RCC 7860 (cell line): ENCODE measurements at places on chromosomes 3 and 15.

DNA sequence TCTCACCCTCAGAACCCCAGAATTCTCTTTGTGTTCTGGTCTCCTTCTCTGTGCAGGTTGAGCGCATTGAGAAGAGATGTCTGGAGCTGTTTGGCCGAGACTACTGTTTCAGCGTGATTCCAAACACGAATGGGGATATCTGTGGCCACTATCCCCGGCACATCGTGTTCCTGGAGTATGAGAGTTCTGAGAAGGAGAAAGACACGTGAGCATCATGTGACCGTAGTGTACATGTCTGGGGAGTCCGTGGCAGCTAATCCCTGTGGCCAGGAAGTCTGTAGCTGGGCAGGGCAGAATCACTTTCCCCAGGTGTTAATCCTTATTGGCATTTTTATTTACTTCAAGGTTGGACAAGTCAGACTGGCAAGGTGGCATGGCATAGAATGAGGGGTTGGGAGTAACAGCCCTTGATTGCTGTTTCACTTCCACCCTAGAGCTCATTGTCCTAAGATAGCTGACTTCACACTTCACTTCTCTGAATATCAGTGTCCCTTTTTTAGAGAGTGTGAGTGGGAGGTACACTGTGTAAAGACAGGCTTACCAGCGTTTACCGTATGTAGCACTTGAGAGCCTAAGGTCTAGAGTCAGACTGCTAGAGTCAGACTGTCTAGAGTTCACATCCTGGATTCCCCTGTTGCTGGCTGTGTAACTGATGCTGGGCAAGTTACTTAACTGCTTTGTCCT is 4.4 kb downstream of the MTMR14 start:
- no peak for DNase-seq

GRCh38 chr3:76206346-76206745 is 421.0 kb upstream of the ZNF717 start:
- no peak for DNase-seq

DNA sequence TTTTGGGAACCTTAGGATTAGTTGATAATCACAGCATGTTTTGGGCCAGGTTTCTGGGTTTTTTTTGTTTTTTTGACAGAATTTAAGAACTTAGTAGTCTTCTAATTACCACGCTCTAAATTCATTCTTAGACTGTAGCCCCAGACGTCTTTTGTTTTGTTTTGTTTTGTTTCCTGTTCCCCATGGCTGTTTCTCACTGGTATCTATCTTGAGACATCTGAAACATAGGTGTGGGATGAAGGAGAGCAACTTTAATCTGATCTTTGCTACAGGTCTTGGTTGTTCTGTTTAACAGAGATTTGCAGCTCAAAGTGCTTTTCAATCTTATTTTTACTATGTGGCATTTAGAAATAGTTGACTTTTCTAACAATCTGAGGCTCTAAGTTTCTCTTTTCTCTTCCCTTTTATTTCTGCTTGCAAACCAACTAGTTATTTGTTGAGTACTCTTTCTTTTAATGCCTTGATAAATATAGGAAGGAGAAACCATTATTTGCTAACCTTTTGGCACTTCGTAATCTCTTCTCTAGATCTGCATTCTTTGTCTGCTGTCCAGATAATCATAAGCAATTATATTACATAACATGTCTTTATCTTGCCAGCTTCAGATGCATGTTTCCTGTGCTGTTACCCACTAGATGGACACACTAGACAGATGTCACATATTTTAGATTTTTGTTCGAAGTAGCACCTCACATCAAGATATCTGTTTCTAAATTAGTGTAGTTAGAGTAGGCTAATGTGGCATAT is 40.9 kb downstream of the FBXL2 start:
- no peak for DNase-seq

- no peak for DNase-seq
Measured at GRCh38 chr15:45862034-45862433, 227.2 kb downstream of the SQOR start.

GRCh38 chr3:45884368-45885201 is 1.8 kb upstream of the CCR9 start:
- no peak for DNase-seq

DNA sequence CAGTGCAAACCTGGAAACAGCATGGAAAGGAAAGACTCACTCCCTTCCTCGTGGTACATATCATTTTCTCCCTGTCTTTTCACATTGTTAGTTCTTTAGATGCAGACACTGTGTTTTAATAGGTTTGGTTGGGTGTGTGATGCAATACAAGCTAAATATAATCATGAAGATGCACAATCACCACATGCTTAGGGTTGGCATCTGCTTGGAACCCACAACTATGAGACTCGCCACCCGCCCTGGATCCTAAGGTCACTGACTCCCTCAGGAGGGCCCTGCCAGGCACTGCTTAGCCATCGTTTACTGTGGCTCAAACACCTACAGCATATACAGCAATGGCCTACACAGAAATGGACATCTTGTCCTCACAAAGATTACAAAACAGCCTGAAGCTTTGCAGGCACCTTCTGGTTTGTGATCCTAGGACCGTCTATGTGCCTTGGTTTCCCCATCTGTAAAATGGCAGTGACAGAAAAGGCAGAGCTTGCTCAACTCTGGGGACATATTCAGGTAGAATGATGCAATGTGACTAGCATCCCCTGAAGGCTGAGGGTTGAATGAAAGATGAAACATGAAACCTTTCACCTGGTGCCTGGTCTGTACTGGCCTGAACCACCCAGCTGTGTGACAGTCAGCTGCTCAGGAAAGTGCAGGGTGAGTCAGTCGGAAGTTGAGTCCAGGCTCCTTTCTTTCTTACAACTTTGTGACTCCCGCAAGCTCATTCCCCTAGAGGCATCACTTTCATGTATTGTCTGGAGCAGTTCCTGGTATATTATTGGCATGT is 123.6 kb upstream of the PFN2 start:
- no peak for DNase-seq

- no peak for DNase-seq
Measured at GRCh38 chr3:114794894-114795630, 352.0 kb downstream of the ZBTB20 start.

DNA sequence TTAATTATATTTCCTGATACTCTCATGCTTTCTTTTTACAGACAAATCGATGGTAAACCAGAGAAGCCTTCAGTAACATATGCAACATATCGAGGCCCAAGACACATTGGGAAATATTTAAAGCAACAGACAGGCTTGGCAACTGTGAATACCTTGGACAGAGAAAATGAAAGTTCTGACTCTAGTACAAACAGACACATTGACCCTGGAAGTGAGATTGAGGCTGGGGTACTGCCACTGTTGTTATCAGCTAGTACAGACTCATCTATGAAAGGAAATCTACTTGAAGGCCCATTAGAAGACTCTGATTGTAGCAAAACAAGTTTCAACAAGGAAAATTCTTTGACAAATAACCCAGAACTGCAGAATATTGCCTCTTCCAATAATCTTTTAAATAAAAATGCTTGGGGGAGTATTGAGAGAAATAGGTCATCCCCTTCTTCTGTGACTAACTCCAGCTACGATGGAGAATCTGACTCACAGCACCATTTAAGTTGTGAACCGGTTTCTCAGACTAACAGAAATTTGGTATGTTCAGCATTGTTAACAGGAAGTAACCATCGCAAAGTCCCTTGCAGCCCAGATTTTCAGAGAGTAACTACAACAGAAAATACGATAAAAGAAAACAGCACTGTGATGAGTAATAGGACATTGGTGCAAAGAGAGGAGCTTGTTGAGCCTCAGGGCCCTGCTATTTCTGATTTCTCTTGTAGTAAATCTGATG is 50.2 kb downstream of the CRYBG3 start:
- peak; percentile 93 for DNase-seq

DNA sequence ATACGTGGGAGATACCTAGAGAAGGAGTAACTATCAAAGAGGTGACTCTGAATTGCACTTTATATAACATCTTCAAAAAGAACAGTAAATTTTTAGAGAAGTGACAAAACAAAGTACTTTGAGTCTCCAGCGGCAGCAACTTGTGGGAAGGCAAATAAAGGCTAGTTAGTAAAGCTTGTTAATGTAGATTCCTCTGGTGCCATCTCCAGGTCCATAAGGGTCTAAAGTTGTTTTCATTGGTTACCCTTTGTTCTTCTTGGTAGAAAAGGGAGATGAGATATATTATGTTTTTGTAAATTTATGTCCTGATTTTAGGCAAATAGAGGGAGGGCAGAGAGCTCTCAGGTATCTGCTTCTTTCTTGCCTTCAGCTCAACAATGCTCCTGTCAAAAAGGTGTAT is 161.6 kb downstream of the MYRIP start:
- DNase-seq, result no peak

DNA sequence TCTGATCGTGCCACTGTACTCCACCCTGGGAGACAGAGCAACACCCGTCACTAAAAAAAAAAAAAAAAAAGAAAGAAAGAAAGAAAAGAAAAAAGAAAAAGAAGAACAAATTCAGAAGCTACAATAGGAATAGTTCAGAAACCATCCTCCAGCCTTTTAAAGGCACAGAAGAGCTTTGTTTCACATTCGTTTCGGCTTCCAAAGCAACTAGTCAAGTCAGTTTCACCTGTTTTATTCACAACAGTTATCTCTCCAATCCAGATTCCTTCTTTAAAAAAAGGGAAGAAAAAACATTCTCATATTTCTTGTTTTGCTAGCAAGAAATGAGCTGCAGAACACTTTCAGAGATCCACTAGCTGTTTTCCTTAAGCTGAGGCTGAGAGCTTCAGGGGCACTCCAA is 767.7 kb upstream of the CFAP20DC start:
- no peak for DNase-seq

DNA sequence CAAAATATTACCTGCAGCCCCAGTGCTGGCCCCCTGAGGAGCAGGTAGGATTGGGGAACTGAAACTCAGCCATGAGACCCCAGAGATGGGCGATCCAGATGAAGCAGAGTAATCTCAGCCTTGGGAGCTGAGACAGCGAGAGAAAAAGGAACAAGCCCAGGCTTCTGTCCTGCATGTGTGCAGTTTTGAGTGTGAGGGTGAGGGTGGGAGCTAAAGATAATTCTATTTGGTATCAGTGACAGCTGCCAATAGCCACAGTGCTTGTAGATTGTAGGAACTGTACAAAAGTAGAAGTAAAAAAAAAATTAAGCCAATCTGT is 5.9 kb downstream of the ATP8B4 start:
- DNase-seq, result no peak

DNA sequence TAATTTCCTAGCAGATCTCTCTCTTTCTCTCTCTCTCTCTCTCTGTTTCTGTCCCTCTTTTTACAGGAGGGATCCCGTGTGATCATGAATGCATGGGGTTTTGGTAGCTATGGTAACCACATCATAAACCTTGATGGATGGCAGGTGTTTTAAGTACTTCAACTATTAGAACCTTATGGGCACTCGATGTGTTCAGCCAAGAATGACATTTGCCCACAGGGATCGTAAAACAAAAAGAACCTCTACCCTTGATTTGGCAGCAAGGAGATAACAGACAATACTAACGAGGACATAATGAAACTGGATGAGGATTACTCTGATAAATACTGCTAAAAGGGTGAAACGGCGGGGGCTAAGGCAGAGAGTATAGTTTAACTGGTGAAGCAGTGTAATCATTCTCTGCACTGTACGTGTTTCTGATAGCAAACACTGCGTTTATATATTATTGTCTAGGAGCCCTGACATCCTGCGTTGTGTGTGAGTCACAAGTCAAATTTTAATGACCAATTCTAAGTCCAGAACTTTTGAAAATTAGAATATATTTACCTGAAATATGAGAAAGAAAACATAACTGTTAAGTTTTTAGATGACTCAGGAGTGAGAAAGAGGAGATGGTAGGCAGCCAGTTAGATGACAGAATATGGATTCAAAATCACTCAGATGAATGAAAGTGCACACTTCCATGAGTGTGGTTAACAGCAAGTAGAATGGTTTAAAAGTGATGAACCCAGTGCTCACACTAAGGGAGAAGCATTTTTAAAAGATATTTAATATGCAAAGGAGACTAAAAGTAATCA is 80.3 kb downstream of the OTOL1 start:
- no peak for DNase-seq

DNA sequence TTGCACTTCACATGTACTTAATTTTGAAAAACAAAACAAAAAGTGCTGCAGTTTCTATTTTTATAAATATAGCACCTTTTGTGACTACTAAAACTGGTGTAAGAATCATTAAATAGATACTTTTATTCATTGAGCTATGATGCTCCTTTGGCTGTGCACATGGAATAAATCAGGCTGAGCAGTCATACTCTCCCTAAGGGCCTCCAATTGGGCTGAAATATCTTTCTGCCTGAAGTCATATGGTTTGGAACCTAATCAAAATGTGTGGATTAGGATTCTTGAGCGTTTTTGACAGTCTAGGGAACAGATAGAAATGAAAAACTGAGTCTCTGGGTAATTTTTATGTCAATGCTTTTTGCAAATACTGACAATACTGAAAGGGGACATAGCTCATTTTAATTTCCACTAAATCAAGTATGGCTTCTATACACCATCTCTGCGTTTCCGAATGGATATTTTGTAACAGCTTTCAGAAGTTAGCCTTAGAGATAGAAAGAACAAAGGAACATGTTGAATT is 392.2 kb upstream of the ROBO1 start:
- no peak for DNase-seq

GRCh38 chr3:177294221-177294620 is 96.9 kb upstream of the TBL1XR1 start:
- DNase-seq, result peak; percentile 94

GRCh38 chr15:90266485-90266884 is 1.0 kb downstream of the NGRN start:
- DNase-seq, result no peak

DNA sequence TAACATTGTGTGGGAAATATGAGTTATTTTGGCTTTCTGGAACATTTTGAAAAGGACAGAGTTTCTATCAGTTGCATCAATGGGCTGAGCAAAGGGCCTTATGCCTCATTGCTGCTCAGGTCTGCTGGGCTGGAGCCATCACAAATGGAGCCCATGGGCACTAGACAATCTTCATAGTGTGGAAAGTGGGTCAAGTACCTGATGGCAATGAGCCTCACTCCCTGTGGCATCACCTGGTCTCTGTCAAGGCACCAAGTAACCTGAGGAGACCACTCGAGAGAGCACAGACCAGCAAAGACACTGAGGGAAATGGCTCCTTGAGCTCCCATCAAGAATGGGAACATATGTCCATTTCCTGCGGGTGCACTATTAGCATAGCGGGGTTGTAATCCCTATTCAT is 96.7 kb upstream of the PPP2R3A start:
- DNase-seq, result no peak
